ENCODE measurements at places on chromosomes 1 and 21.

DNA sequence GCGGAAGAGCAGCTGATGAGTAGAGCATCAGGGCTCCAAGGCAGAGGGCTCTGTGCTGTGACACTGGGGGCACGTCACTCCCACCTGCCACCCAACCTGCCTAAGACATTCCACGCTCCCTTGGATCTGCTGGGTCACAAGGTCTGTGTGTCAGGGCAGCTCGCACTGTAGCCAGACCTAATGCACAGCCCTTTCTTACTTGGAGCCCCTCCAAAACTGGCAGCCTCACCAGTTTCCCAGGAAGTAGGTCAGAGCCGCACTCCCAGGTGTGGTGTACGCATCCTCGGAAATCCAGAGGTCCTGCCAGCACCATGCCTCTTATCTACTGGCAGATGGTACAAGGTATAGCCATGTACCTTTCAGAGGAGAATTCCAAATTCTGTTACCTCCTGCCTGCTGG, 22.3 kb downstream of the DMRTB1 start:
- no peak for DNase-seq

DNA sequence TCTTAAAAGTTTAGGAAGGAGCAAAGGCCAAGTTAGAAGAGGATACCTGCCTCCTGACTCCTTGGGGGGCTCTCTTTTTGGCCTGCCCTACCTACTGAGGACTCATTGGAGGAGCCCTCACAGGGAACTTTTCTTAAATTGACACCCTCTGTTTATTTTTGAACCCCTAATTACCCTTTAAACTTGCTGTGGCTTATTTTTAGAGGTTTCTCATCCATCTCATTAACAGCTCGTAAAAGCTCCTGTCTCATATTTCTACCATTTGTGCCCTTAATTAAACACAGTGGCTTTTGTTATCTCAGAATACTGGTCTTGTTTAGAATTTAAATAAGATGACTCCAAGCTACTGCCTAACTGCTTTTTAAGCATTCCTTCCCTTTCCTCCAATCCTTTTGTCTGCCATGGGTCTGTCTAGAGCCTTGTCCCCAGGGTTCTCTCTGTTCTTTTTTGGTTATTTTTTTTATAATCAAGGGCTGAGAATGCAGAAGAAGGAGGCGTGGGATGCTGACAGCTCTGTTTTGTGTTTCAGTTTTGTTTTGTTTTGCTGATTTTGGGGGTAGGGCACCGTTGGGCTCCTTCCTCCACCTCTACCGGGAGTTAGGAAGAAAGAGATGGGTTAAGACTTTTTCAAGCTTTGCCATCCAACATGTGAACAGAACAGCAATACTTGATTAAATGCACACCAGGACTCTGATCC, 78.0 kb downstream of the SYT6 start:
- DNase-seq: no peak

DNA sequence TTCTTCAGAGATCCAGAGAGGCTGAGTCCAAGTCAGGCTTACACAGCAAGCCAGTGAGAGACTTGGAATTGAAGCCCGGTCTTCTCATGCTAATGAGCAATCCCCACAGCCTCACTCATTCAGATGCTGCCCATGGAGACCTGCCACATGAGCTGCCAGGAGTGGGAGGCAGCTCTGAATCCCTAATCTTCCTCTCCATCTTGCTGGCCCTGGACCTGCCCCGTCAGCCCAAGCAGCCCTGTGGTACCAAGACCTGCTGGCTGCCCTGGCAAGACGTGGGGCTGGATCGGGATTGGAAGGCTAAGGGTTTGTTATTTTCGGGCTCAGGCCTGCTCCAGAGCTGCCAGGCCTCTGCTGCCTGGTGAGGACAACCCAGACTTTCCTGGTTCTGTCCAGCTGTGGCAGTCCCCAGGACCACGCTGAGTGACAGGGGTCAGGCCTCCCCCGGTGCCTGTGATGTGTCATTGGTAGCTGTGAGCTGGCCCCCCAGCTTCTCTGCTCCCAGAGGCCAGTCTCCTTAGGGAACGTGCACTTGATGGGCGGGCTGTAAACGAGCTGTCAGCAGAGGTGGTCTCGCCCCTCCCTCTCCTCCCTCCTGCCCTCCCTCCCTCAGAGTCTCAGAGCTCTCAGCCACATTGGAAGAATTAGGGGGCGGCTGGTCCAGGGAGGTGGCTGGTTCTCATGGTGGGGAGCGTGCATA, 135.0 kb downstream of the FOXD2 start:
- DNase-seq: no peak

- no peak for DNase-seq
These were observed 240.1 kb downstream of the NPHP4 start for GRCh38 chr1:5751833-5752745.

DNA sequence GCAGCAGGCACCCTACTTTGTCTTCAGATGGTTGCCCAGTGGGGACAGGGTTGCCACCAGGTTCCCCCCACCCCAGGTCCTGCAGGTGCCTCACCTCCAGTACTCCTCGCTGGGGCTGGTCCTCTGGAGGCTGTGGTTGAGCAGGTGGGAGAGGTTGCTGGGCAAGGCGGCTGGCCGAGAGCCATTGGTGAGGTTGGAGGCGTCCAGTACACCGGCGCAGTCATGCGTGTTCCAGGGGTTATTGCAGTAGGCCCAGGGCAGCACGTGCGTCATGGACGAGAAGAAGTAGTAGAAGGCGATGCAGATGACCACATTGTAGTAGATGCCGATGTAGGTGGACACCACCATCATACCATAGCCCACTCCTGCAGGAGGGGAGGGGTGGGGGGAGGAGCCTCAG, 16.9 kb downstream of the CCDC24 start:
- DNase-seq: no peak

DNA sequence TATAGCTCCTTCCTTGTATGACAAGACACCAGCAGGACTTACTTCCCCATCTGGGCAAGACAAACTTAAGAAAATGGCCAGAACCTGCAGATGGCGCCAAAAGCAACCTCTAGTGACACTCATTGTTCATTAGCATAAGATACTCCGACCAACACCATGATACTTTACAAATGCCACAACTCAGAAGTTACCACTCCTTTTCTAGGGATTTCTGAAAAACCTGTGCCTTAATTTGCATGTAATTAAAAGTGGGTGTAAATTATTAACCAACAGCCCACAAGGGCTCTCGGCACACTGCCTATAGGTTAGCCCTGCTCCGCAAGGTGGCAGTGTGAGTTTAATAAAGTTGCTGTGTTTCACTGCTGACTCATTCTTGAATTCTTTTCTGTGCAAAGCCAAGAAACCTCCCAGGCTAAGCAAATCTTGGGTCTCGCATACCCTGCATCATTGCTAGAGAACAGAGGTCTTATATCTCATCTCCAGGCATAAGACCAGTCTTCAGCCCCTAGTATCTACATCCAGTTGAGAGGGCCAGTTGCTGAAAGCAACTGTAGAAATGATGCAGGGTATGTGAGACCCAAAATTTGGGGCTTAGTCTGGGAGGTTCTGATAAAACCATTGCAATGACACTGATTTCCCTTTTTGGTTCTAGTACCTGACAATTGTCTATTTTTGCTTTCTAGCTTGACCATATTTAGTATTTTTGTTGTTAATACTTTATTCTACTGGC, 86.4 kb downstream of the FAF1 start:
- peak; percentile 53 for DNase-seq

GRCh38 chr1:18144916-18145647, 37.5 kb downstream of the IGSF21 start:
- no peak for DNase-seq

DNA sequence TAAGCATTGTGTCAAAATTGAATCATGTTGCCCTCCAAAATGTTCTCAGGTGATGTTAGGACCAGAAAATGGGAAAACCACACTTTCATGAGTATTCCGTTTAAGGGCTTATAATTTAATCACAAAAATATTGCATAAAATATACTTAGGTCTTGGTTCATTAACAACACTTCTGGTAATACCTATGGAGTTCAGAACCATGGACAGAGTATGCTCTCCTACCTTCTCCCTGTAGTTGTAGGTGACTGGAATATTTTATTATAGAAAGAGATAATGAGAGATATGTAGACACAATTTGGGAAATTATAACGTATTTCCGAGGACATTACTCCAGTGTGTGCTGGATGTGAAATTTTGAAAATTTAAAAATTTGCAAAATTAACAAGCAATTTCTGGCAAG, 232.5 kb downstream of the NCAM2 start:
- DNase-seq: no peak

- DNase-seq: no peak
These were observed 63.6 kb downstream of the UBE2U start for GRCh38 chr1:64266991-64267390.

DNA sequence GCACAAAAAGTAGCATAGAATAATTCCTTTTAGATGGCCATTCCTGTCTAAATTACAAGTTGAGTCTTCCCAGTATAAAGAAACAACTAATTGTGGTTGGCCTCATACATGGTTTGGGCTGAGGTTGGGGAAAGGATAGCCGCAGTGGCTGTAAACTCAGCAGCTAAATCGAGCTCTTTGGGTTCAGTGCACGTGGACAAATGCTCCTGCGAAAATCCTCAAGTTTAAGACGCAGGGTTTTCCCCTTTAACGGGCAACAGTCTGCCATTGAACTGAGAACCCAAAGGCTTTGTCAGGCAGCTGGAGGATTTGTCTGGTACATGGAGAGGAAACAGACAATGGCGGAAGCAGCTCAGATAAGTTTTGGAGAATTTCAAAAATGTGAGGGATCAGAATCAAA, 331.9 kb downstream of the TGFB2 start:
- DNase-seq: no peak

DNA sequence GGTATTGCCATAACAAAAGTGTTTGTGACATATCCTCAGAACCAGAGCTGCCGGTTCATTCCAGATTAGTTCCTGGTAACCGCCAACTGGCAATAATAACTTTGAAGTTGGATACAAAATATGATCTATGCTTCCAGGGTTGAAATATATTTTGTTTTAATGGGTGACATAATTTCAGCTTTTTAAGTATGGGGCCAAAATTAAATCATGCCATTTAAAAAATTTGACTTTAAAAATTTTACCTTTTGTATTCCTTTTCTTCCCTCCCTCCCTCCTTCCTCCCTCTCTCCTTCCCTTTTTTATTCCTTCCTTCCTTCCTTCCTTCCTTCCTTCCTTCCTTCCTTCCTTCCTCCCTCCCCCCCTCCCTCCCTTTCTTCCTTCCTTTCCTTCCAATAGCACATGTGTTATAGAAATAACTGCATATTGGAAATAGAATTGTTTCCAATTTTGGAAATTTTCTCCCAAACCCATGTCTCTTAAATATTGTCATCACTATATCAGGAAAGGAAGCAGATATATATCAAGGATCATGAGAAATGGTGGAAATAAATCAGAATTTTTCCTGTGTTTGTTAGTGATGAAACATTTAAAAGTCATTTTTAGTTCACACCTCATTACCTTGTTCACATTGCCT, 12.0 kb upstream of the KIFAP3 start:
- DNase-seq: no peak

DNA sequence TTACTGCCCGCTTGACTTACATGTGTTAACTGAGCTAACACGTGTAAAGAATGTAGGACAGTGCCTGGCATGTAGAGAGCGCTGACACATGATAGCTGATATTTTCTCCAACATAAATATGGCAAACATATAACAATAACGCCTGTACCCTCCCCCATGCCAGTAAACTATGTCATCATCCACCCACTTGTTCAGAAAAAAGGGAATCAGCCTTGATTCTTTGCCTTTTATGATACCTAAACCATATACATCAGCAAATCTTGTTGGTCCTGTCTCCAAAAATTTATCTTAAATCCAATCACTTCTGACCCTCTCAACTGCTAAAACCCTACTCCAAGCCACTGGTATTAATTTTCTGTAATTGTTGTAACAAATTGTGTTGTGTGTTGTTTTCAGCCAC, 1.1 kb upstream of the ZNF692 start:
- DNase-seq: no peak

GRCh38 chr1:156901590-156901900, 8.0 kb downstream of the PEAR1 start:
- DNase-seq: no peak

DNA sequence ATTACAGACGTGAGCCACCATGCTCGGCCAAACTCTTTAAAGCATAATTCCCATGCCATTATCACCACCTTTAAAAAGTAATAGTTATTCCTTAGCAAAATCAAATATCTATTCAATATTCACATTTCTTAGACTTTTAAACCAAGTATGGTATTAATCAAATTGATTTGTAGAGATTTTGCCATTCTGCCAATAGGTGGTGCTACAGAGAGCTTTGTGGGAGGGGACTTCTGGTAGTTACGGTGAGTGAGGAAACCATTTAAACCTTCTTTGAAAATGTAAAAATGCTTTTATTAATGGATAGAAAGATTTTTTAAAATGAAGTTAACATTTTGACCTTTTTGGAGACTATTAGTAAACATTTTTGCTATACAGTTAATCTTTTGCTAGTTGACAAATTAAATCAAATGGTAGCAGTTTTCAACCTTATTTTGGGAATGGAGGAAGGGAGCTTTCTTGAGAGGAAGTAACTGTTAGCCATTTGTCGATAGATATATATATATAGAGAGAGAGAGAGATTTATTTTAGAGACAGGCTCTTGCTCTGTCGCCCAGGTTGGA, 19.3 kb downstream of the IARS2 start:
- peak; percentile 33 for DNase-seq

GRCh38 chr1:206608108-206608698, 4.1 kb downstream of the EIF2D start:
- DNase-seq: peak; percentile 48

DNA sequence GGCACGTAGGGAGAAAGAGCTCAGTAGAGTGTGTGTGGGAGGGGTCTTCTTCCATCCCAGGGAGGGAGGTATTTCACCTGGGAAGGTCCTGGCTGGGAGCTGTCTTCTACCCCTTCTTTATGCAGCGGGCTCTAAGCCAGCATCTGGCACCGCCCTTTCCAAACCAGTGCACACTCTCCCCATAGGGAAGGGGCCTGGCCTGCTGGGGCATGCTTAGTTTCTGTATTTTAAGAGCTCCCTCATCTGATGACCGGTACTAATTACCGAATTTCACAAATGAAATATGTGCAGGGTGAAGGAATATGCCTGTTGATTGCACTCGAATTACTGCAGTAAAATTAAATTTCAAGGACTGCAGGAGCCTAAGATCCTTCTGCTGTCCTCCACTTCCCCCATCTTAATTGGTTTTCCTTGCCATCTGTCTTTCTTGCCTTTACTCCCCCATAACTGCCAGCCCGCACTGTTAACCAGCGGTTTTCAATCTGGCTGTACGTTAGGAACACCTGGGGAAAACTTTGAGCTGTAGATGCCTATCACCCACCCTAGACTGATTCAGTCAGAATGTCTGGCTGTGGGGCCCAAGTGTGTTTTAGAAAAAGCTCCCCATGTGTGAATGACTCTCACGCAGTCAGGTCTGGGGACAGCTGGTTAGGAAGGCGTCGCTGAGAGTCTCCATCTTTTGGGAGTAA, 20.1 kb downstream of the GALNT2 start:
- no peak for DNase-seq

DNA sequence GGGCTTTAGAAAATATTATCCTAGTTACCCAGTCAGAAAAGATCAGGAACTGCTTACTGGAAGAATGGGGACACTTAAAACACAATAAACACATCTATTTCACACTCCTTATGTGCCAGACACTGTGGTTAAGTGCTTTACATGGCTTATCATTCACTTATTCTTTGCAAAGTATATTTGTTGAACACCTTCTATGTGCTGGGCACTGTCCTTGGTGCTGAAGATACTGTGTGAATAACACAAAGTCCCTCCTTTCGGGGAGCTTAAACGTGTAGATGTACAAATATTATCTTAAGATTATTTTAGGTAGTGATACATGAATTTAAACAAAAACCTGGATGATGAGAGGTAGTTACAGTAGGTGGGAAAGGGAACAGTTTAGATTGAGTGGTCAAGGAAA, 169.3 kb downstream of the ST6GALNAC5 start:
- DNase-seq: no peak

- DNase-seq: no peak
These were observed 135.3 kb upstream of the VANGL1 start for GRCh38 chr1:115506518-115506917.

- DNase-seq: no peak
These were observed 146.9 kb downstream of the PCBP3 start for GRCh38 chr21:45790427-45790826.

Measured in effector memory CD8-positive, alpha-beta T cell (primary cell).